ENCODE measurements at places on chromosomes 4 and X.

- peaks cover 15% of the 10 kb centered on the region for H3K4me1 ChIP-seq
- H3K27me3 ChIP-seq = no peaks in the 10 kb centered on the region
- no peaks in the 10 kb centered on the region for H3K36me3 ChIP-seq
- no peak overlapping the region for H3K4me3 ChIP-seq
- no peak for DNase-seq
Observed at GRCh38 chr4:10006601-10007435, 14.5 kb downstream of the SLC2A9 start.

DNA sequence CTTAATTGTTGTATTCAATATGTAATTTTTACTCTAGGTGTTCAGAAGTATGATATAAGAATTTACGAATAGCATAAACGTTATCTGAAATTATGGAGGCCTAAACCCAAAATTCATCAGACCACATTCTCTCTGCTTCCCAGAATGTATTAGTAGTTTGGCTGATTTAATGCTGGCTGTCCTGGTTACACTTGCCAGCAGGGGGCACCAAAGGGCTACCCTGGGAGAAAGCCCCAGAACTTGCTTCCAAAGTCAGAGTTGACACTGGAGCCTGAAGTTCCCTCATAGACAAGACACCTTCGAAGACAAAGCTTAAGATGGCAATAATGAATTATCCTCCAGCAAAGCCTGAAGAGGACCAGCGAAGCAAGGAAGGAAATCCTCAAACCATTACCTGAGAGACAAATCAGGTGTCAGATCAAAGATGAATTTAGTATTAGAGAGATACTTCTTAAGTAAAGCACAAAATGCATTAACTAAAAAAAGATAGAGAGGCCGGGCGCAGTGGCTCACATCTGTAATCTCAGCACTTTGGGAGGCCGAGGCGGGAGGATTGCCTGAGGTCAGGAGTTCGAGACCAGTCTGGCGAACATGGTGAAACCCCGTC is 11.3 kb upstream of the ANOS1 start:
- H3K36me3 ChIP-seq = no peaks in the 10 kb centered on the region
- no peak overlapping the region for H3K27ac ChIP-seq
- H3K4me1 ChIP-seq = no peaks in the 10 kb centered on the region
- peaks cover 6% of the 10 kb centered on the region for H3K27me3 ChIP-seq

- no peaks in the 10 kb centered on the region for H3K36me3 ChIP-seq
- no peaks in the 10 kb centered on the region for H3K4me1 ChIP-seq
- no peak overlapping the region for H3K27ac ChIP-seq
- no peak for DNase-seq
Observed at GRCh38 chr4:5361968-5362367, 310.7 kb downstream of the STK32B start.

- H3K27ac ChIP-seq = no peak overlapping the region
- H3K4me1 ChIP-seq = no peaks in the 10 kb centered on the region
- H3K27me3 ChIP-seq = no peaks in the 10 kb centered on the region
- H3K36me3 ChIP-seq = no peaks in the 10 kb centered on the region
- DNase-seq = no peak
Observed at GRCh38 chr4:17260166-17260907, 251.6 kb downstream of the QDPR start.

DNA sequence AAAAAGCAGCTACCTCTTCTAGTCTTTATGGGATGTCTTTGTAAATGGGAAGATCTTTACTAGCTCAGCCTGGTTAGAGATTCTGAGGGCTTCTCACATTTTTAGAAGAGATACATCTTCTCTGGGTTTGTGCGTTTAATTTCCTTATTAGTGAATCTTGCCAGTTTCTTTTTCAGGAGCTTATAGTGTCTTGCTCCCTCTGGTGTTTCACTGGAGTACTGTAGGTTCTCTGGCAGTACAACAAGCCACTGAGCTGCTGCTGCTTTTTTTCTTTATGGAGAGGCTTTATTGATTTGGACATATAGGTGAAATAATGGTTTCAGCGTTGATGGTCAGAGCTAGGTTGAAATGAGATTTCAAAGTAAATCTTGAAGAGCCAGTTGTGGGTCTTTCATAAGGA is 82.9 kb downstream of the LAS1L start:
- no peaks in the 10 kb centered on the region for H3K36me3 ChIP-seq
- no peaks in the 10 kb centered on the region for H3K4me1 ChIP-seq
- no peaks in the 10 kb centered on the region for H3K27me3 ChIP-seq
- DNase-seq = no peak

GRCh38 chr4:14669371-14669770 is 332.9 kb upstream of the CPEB2 start:
- H3K36me3 ChIP-seq = no peaks in the 10 kb centered on the region
- H3K27ac ChIP-seq = no peak overlapping the region
- H3K4me3 ChIP-seq = no peak overlapping the region
- peak; percentile 89 for DNase-seq

DNA sequence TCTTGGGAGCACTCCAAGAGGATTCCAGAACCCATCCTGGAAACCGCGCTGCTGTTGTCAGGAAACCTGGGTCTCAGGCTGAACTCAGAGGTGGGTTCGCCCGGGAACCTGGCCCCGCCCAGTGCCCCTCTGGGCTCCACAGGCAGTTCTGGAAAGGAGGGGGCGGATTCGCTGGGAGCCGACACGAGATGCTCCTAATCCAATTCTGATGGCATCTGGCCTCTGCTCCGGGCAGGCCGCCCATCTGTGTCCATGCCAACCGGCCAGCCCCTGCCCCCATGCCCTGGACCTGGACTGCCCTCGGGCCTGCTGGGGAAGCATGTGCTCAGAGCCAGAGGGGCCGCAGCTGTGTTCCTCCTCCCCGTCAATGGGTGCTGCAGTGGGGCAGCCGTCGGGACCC is 21.0 kb downstream of the ATP2B3 start:
- no peaks in the 10 kb centered on the region for H3K27me3 ChIP-seq
- DNase-seq = no peak
- H3K4me1 ChIP-seq = peaks cover 29% of the 10 kb centered on the region
- H3K36me3 ChIP-seq = peaks cover 50% of the 10 kb centered on the region
- H3K27ac ChIP-seq = no peak overlapping the region

- no peak for DNase-seq
- H3K27me3 ChIP-seq = no peaks in the 10 kb centered on the region
- no peaks in the 10 kb centered on the region for H3K4me1 ChIP-seq
- no peaks in the 10 kb centered on the region for H3K36me3 ChIP-seq
- H3K4me3 ChIP-seq = no peak overlapping the region
- H3K27ac ChIP-seq = no peak overlapping the region
Observed at GRCh38 chr4:163385466-163385865, 41.8 kb downstream of the NPY5R start.

- H3K4me1 ChIP-seq = no peaks in the 10 kb centered on the region
- DNase-seq = no peak
- H3K4me3 ChIP-seq = no peak overlapping the region
- no peak overlapping the region for H3K27ac ChIP-seq
- H3K36me3 ChIP-seq = no peaks in the 10 kb centered on the region
- no peaks in the 10 kb centered on the region for H3K27me3 ChIP-seq
Observed at GRCh38 chr4:101458914-101459313, 111.6 kb upstream of the PPP3CA start.

DNA sequence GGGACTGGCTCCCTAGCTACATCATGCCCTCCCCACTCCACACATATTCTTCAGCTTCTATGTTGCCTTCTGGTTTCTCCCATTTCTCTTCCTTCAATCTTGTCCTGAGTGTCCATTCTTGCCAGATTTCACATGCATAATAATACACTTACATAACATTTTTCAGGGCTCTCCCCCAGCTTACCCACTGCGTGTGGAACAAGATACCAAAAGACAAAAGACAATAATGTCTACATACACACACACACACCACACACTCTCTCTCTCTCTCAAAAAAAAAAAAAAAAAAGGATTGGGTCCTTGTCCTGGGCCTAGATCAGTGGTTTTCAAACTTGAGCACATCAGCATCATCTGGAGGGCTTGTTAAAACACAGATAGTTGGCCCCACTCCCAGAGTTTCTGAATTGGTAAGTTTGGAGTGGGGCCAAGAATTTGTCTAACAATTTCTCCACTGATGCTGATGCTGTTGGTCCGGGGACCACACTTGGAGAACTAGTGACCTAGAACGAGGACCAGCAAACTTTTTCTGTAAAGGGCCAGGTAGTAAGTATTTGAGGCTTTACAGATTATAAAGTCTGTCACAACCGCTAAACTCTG is 6.5 kb upstream of the SMARCA1 start:
- H3K27ac ChIP-seq = no peak overlapping the region
- no peaks in the 10 kb centered on the region for H3K36me3 ChIP-seq
- no peaks in the 10 kb centered on the region for H3K4me1 ChIP-seq
- no peaks in the 10 kb centered on the region for H3K27me3 ChIP-seq

DNA sequence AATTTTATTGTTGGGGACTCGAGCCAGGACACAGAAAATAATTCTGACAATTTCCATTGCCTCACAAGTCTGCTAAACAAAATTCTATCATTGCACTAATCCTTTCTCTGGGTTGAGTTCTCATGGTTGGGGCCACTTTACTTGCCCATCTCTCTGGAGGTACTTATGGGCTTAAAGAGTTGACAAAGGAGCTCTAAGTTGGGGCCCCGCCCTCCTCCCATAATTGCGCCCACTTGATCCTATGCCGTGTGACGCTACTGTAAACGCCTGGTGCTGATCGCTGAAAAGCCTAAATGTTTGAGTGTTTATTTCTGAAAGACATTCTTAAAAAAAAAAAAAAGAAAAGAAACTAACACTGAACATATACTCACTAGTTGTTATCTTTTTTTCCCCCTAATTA is 103.0 kb downstream of the TENM3 start:
- no peaks in the 10 kb centered on the region for H3K27me3 ChIP-seq
- H3K36me3 ChIP-seq = no peaks in the 10 kb centered on the region
- H3K4me1 ChIP-seq = no peaks in the 10 kb centered on the region
- H3K4me3 ChIP-seq = no peak overlapping the region

DNA sequence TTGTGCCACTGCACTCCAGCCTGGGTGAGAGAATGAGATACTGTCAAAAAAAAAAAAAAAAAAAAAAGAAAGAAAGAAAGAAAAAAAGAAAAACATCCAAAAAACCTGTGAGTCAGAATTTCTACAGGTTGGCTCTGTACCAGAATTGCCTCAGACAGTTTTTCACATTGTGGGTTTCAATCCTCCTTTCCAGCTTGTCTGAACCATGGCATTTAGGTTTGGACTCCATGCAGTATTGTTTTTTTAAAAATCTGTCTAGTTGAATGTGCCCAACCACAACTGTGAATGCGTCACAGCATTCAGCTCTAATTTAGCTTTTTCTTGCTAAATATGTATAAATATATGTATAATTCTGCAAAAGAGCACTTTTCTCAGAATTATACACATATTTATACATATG is 31.4 kb upstream of the ARSH start:
- no peaks in the 10 kb centered on the region for H3K36me3 ChIP-seq
- no peak overlapping the region for H3K4me3 ChIP-seq
- peaks cover 3% of the 10 kb centered on the region for H3K4me1 ChIP-seq
- no peak overlapping the region for H3K27ac ChIP-seq
- H3K27me3 ChIP-seq = no peaks in the 10 kb centered on the region

- H3K27me3 ChIP-seq = no peaks in the 10 kb centered on the region
- H3K36me3 ChIP-seq = no peaks in the 10 kb centered on the region
- no peak overlapping the region for H3K4me3 ChIP-seq
- DNase-seq = no peak
Observed at GRCh38 chr4:83582289-83582785, 46.4 kb downstream of the GPAT3 start.

DNA sequence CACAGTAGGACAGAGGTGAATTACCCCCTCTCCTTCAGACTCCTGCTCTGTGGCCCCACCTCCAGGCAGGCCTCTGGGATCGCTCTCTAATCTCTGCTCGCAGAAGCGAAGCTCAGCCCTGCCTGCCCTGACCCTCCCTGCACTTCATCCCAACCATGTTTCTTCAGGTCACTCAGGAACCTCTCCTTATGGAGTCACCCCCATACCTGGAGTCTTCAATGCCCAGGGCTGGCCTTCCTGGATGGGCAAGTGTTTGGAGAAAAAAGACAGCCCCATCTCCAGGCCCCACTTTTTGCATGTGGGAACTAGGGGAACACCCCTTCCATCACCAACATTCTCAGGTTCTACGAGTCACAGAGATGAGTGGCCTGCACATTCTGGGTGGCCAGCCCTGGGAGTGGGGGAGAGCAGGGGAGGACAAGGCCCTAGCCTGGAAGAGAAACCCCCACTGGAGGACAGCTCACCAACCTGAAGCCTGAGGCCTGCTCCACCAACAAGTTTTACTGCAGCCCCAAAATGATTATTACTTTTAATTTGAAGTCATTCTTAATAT is 90.8 kb downstream of the PPP2R2C start:
- peaks cover 40% of the 10 kb centered on the region for H3K4me1 ChIP-seq
- no peak for DNase-seq
- no peaks in the 10 kb centered on the region for H3K27me3 ChIP-seq

DNA sequence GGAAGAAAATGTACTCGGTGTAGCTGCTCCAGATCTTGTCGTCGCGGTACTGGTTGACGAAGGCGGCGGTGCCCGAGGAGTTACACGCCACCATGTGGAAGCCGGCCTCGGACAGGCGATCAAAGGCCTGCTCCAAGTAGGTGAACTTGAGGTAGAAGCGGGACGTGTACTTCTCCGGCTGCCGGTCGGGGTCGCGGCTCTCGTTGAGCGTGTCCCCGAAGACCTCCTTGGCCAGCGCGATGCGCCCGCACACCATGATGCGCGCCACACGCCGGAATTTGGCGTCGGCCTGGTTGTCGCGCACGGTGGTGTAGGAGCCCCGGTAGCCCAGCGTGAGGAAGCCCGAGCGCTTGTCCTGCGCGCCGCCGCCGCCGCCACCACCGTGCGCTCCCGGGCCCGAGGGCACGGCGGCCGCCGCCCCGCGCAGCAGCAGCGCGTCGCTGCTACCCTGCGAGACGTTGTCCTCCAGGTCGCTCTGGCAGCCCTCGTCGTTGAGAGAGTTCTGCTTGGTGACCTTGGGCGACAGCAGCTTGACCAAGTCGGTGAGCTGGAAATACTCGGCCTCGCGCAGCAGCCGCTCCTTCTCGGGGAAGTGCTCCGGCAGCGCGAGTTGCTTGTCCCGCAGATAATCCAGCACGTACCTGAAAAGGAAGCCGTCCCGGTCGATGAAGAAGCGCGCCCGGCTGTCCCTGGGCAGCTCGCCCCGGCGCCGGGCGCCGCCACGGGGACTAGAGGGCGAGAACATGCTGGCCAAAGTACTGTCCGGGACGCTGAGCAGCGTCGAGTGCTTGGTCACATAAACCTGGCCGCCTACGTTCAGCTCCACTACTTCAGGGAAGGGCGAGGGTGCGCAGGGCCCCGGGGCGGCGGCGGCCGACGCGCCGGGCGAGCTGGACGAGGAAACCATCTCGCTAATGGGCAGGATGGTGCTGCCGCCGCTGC is 775 bp downstream of the KCTD8 start:
- no peaks in the 10 kb centered on the region for H3K36me3 ChIP-seq
- peaks cover 21% of the 10 kb centered on the region for H3K27me3 ChIP-seq
- peak overlapping the region; percentile 55 for H3K4me3 ChIP-seq
- H3K27ac ChIP-seq = peak overlapping the region; percentile 44
- H3K4me1 ChIP-seq = peaks cover 15% of the 10 kb centered on the region

DNA sequence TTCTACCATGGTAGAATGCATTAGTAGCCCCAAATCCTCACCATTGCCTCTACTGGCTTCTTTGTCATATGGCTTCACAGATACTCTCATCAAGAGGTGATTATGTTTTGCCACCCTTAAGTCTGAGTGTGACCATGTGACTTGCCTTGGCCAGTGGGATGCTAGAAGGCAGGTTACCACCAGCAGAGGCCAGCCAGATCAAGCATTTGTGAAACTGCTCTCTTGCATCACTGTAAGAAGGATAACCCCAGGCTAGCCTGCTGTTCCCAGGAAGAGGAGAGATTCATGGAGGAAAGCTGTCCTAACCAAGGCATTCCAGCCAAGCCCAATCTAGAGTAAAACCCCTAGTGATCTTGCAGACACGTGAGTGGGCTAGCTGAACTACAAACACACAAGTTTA is 46.8 kb downstream of the USP46 start:
- H3K4me1 ChIP-seq = no peaks in the 10 kb centered on the region
- DNase-seq = no peak
- no peak overlapping the region for H3K4me3 ChIP-seq
- peaks cover 18% of the 10 kb centered on the region for H3K36me3 ChIP-seq

- no peaks in the 10 kb centered on the region for H3K4me1 ChIP-seq
- no peaks in the 10 kb centered on the region for H3K27me3 ChIP-seq
- no peak overlapping the region for H3K27ac ChIP-seq
Observed at GRCh38 chr4:4599481-4600275, 57.8 kb upstream of the STX18 start.

All from spinal cord (tissue), 10 donors.